Frontal cortex (tissue), 4 donors: ENCODE measurements at places on chromosomes 3 and 15.

DNA sequence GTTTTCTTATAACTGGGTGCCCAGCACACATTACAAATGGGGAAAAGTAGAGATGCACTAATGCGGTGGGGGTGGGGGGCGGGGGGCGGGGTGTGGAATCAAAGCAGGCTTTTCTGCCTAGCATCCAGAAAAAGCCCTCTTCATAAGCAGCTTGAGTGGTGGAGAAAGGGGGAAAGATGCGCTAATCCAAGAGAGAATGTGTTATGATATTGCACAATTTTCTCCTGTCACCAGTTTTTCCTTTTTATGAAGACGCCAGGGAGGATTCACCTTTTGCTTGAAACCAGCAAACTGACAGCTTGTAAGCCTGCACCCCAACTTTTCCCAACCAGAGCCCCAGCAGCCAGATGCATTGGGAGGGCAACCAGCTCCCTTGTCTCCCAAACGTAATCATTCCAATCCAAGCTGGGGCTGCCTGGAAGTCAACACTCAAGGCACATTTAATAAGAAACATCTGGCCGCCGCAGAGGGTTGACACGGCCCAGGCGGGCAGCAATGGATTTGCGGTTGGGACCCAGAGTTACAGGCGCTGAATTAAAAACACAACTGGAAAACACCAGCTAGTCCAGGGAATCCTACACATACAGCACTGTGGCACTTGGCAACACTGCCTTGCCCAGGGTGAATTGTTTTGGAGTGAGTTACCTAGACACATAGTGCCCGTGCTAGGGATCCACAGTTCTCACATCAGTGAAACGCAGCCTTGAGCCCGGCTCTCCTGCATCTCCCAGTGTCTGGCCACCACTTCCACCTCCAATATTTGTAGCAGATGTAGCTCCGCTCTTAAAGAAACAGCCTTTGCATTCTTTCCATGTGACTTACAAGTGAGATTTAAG is 218.5 kb upstream of the PRICKLE2 start:
- no peak for DNase-seq

DNA sequence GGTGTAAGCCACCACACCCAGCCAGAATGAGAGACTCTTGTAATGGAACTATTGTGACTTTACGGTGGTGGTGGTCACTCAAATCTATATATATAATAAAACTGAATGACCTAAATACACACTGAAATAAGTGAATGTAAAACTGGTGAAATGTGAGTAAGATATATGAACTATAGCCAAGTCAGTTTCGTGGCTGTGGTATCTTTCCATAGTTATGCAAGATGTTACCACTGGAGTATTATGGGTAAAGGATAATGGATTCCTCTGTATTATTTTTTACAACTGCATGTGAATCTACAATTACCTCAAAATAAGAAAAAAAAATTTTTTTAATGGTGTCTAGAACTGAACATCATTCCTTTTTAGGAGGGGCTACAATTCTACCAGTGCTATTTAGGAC is 21.9 kb downstream of the PIK3CB start:
- DNase-seq: no peak

GRCh38 chr3:196012941-196013476 is 68.9 kb downstream of the TFRC start:
- no peak for DNase-seq

GRCh38 chr3:177353140-177353539 is 155.9 kb upstream of the TBL1XR1 start:
- DNase-seq: no peak

DNA sequence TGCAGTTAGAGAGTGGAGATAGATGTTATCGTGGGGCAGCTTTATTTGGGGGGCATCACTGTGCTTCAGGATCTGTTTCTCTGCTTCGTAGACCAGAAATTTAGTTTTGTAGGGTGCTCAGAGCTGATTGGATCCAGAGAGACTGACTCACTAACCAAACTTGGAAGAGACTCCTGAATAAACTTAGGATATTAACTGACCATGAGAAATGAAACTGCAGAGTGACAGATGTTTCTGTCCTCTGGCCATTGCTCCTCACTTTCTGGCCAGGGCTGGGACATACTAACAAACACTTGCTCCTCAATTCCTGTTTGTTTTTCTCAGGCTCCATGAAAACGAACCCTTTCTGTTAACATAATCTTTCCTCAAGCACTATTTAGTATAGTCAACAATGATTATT is 4.3 kb downstream of the ZNF592 start:
- no peak for DNase-seq

GRCh38 chr3:46729038-46729437 is 11.4 kb upstream of the PRSS50 start:
- no peak for DNase-seq

- no peak for DNase-seq
These were observed 30.0 kb upstream of the SLC2A2 start for GRCh38 chr3:171056528-171056927.

- no peak for DNase-seq
These were observed 96.0 kb downstream of the VPS8 start for GRCh38 chr3:184907681-184908649.

- no peak for DNase-seq
These were observed 110.7 kb upstream of the P2RY1 start for GRCh38 chr3:152724270-152724669.

GRCh38 chr3:151003768-151004134 is 31.2 kb upstream of the CLRN1 start:
- DNase-seq: no peak

GRCh38 chr3:97712919-97713318 is 51.6 kb upstream of the ARL6 start:
- DNase-seq: no peak

GRCh38 chr3:170228093-170228766 is 6.0 kb downstream of the PRKCI start:
- no peak for DNase-seq

GRCh38 chr3:184582646-184583577 is 21.3 kb downstream of the EPHB3 start:
- DNase-seq: peak; percentile 66

DNA sequence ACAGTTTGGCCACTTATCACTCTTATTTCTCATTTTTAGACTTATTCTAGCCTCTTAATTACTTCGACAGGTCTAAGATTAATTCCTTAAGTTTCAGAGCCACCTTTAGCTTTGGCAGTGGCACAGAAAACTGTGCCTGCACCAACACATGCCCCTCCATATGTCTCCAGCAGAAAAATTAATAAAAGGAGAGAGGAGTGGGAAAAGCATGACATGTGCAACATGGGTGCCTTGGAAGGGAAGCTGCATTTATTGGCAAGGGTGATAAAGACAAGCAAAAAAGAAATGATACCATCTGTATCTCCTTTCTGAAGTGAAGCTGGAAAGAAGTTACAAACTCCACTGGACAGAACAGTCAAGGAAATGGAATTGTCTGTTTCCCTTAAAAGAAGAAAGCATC is 121.7 kb upstream of the CFAP20DC start:
- no peak for DNase-seq
